ENCODE measurements at places on chromosomes 5 and 9. TPM values are rescaled to one million over a fixed set of nuclear protein-coding genes. Genes with fewer than 3 reads are reported as not detected.

- no peak for DNase-seq
Measured at GRCh38 chr5:23721336-23721735, 213.9 kb downstream of the PRDM9 start.

GRCh38 chr5:122455939-122456338, 143.9 kb downstream of the SNCAIP start:
- DNase-seq: no peak

- peak; percentile 30 for DNase-seq
Measured at GRCh38 chr9:557601-558201, 283.8 kb upstream of the DMRT1 start.

GRCh38 chr5:38576442-38576841, 20.0 kb upstream of the LIFR start:
- no peak for DNase-seq

DNA sequence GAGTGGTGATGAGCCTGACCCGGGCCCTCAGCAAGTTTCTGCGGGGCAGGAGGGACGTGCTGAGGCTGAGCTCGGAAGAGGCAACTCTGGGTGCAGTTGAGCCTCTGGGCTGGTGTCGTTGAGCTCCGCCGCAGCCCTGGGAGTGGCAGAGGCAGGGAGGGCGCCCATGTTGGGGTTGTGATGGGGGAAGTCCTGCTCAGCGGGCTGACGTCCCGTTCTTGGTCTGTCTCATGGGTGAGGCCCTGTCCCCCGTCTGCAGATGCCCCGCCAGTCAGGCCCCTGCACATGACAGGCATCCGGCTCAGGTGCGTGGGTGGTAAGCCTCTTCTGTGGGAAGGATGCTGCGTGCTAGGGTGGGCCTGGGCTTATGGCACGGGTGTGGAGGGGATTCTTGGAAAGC, 64.3 kb downstream of the RXRA start:
- no peak for DNase-seq

- DNase-seq: no peak
Measured at GRCh38 chr5:180602481-180603075, 11.3 kb upstream of the SCGB3A1 start.

- DNase-seq: no peak
Measured at GRCh38 chr5:139671096-139671841, 23.1 kb downstream of the CXXC5 start.

DNA sequence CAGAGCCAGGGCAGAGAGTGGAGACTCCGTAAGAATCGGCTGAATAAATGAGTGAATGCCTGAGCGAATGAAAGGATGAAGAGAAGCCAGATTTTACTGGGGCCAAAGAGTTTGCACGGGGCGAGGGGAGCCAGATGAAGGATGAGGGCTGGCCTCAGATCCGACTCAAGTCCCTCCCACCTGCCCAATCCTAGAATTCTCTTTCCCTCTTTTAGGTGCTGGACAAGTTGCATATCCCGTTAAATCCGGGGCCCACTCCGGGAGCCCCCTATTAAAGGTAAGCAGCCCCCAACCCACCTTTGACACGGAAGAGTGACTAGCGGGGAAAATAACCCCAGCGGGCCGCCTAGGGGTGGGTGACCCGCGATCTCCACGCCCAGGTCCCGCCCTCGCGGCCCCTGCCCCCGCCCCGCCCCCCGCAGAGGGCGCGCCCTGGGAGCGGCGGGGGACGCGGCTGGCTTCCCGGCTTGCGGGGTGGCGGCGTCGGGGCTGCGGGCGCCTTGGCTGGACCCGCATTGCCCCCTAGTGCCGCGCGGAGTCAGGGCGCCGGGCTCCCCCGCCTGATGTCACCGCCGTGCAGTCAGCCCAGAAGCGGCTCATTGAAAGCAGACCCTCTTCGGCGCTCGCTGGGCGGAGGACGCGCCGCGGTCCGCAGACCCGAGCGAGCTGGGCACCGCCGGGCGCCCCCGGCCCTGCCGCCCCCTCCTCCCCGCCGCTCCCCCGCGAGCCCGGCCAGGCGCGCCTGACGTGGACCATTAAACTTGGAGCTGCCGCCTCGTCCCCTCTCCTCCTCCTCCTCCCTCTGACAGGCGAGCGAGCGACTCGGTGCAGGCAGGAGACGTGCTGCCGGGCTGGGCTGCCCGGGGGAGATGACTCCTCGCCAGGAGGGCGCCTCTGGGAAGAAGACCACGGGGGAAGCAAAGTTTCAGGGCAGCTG, at the start of gene ADRA1B:
Gene ADRA1B (plus strand): TSS at position 579 of the 937 bp plus-strand sequence. CDS start 424 bp downstream, outside the sequence.
- DNase-seq: peak; percentile 38

DNA sequence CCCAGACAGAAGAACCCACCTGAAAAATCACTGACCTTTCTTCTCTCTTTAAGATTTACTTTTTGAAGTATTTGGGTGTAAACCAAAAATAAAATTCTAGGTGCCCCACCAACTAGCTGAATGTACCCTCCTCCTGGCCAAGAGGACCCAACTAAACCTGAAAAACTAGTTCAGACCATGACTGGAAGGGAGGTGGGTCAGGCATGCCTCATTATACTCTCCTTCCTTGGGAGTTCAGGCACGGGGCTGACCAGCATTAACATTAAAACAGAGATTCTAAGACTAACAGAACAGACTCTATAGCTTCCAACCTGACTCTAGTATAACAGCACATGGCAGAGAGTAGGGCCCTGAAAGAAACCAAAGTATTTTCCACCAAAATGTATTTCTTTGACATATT, 61.4 kb downstream of the CERT1 start:
- no peak for DNase-seq

- no peak for DNase-seq
Measured at GRCh38 chr5:179326122-179326927, 18.9 kb downstream of the ADAMTS2 start.

DNA sequence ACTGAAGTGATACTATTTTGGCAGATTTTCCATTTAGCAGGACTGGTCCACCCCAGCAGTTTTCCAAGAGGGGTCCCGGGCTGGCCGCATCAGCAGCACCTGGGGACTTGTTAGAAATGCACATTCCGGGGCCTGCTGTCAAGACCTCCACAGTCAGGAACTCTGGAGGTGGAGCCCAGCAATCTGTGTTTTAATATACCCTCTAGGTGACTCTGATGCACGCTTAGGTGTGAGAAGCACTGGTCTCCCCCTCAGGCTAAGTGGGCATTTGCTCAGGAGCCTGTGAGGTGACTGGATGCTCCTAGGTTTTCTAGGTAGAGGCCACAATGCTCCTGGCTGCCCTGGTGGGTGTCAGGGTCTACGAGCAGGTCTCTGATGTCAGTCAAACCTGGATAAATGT, 81.7 kb downstream of the DCP2 start:
- DNase-seq: no peak

- peak; percentile 63 for DNase-seq
Measured at GRCh38 chr5:28344836-28345433, 1306.5 kb upstream of the CDH9 start.

- no peak for DNase-seq
Measured at GRCh38 chr5:937151-937924, 44.7 kb downstream of the TRIP13 start.

- DNase-seq: no peak
Measured at GRCh38 chr5:171966270-171966669, 40.2 kb downstream of the FBXW11 start.

DNA sequence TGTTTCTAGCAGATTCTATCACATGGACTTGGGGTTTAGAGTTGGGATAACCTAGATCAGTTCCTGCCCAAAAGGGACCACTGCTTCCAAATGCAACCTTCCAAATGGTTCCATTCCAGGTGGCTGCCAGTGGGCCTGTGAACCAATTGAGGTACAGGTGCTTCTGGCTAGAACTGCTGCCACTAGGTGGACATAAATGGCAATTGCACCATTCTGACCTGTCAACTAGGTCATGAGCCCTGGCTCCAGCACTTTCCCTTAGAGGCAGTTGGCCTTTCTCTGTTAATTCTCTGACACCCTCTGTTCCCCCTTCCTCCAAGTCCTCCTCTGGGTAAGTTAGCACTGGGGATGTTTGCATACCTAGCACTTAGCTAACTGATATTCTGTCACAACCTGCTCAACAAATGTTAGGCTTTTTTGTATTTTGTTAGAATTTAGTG, 16.6 kb upstream of the HEMGN start:
- DNase-seq: peak; percentile 39

DNA sequence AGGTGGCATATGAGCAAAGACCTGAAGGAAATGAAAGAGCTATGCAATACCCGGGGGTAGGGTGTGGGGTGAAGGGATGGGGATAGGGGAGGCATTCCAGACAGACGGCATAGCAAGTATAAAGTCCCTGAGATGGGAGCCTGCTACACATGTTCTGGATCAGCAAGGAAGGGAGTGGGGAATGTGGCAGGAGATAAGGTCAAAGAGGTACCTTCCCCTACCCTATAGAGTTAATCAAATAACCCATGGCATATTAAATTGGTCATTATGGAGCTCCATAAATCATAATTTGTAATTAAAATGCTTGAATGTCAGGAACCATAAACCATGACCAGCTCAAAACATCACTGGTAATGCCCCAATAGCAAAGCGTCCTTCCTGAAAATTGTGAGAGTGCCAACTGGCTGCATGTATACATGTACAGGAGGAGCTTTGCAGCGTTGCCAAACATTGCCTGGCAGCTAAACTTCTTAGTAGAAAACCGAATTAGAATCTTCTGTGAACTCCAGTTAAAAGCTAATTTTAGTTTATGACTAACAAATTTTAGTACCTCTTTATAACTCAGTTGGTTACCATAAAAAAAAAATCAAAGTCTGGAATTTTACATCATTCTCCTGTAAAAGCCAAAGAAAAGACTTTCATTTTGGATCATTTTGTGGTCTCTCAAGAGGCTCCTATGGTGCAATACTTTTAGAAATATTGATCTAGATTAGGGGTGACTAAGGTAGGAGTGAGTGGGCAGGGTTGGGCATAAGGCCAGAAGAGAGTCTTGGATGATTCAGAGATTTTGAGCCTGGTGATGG, 4.7 kb downstream of the DNAI1 start:
- peak; percentile 37 for DNase-seq

- no peak for DNase-seq
Measured at GRCh38 chr9:6689893-6690674, 44.6 kb upstream of the GLDC start.

GRCh38 chr5:2374703-2375102, 376.8 kb downstream of the IRX2 start:
- no peak for DNase-seq

- DNase-seq: no peak
Measured at GRCh38 chr9:89701221-89701798, 96.5 kb downstream of the GADD45G start.

- no peak for DNase-seq
Measured at GRCh38 chr5:102229685-102230084, 66.4 kb downstream of the SLCO4C1 start.

DNA sequence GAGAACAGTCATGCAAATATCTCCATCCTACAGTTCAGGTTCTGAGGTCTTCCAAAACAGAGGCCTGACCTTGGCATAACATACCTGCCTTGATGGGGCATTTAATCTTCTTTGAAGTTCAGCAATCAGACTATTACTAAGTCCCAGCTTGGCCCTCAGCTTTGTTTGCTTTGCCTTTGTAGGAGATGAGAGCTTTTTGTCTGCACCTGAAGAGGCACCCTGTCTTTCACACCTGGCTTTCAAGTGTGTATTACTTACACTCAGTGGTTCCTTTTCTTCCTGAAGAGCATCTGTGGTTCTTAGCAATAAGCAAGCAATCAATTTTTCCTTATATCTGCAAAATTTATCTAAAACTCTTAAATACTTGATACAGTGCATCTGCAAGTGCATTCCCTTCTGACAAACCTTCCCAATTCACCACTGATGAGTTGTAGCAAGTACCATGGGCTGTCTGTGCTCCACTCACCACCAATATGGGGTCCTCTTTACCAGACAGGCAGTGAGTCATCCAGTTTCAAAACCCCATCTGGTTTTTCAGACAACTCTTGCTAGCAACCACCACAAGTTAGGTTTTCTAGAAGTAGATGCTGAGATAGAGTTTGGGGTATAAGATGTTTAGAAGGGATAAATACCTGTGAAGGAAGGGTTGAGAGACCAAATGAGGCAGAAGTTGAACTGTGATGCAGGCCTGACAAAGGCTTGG, 100.2 kb downstream of the HINT1 start:
- DNase-seq: no peak

GRCh38 chr9:90907056-90907445, 105.4 kb downstream of the SYK start:
- DNase-seq: no peak

GRCh38 chr9:88011005-88011766, 36.9 kb upstream of the CDK20 start:
- DNase-seq: no peak

- DNase-seq: no peak
Measured at GRCh38 chr9:69323861-69324260, 1.2 kb upstream of the ENTREP1 start.

GRCh38 chr5:88150747-88151146, 117.9 kb downstream of the TMEM161B start:
- no peak for DNase-seq

GRCh38 chr5:1272201-1272600, 22.7 kb downstream of the TERT start:
- no peak for DNase-seq

DNA sequence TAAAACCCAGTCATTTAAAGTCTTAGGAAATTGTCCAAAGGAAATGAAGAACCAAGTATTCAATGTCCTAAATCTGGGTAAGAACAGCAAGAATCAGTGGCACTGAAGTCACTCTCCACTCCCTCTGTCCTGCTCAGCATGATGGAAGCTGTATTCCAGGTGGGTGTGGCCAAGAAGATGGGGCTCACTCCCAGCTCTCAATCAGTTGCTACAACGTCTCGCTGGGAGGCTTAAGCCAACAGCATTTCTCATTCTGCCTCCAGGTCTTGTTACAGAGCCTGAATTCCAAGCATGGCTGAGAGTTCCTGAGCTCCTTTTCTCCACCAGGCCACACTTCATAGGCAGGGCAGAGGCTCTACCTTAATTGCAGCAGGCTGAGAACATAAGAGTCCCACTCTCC, 41.2 kb upstream of the TRIO start:
- DNase-seq: no peak

DNA sequence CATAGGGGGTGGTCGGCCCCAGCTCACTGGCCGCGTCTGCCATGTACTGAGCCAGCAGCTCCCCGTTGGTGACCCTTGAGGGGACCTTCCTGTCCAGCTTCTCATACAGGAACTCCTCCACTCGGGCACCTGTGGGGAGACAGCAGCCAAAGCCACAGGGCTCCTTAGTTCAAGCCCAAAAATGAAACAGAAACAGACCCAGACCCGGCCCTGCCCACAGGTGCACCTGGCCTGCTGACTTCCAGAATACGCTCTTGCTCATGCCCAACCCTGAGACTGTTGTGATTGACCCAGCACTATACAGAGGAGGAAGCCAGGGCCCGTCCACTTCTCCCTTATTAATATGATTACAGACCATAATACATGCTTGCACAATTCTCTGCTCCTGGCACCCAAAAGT, 7.0 kb downstream of the SH3GLB2 start:
- DNase-seq: no peak

- DNase-seq: peak; percentile 15
Measured at GRCh38 chr5:115262011-115262320, 711 bp downstream of the PGGT1B start.

ITK gene
- 0.02 TPM for total RNA-seq

PCAT7 gene
- 2.8 TPM for total RNA-seq

TSSK1B gene
- not detected for total RNA-seq

COL15A1 gene
- total RNA-seq: 1.6 TPM

C9orf50 gene
- total RNA-seq: not detected

SEMA4D gene
- 4.8 TPM for total RNA-seq

TLX3 gene
- not detected for total RNA-seq

LCN6 gene
- not detected for total RNA-seq

FGF18 gene
- total RNA-seq: not detected

LCP2 gene
- total RNA-seq: 2.7 TPM

SHOC1 gene
- 1.5 TPM for total RNA-seq

DENND4C gene
- total RNA-seq: 16.5 TPM

SPAAR gene
- total RNA-seq: 0.27 TPM

PMPCA gene
- total RNA-seq: 44.4 TPM

NUTM2G gene
- not detected for total RNA-seq
